ENCODE measurements at places on chromosomes 5 and 9.

- DNase-seq, result no peak
Measured at GRCh38 chr9:115022760-115023434, 92.5 kb upstream of the TNFSF8 start.

- no peak for DNase-seq
Measured at GRCh38 chr9:110148891-110149290, 59.1 kb downstream of the C9orf152 start.

DNA sequence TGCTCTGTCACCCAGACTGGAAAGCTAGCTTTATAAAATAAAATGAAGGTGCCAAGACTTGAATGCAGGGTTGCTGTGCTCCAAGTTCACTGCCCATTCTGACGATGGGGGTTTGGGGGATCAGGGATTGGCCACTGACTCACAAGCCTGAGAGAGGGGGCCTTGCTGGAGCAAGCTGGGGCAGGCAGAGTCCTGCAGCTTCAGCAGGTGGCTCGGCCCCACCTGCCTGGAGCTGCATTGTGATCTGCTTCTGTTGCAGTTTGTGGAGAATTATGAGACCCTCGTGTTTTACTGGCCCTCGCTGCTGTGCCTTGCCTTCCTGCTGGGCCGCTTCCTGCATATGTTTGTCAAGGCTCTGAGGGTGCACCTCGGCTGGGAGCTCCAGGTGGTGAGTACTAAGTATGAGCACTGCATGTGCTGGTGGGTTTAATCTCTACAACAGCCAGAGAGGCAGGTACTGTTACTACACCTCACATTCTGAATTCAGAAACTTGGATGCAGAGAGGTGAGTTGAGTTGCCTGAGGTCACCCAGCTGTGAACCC is 31.1 kb upstream of the CCDC180 start:
- no peak for DNase-seq

- no peak for DNase-seq
Measured at GRCh38 chr9:134231767-134232166, 67.4 kb upstream of the RNU6ATAC start.

GRCh38 chr5:96660971-96661854 is 963 bp upstream of the CAST start:
- DNase-seq, result no peak

DNA sequence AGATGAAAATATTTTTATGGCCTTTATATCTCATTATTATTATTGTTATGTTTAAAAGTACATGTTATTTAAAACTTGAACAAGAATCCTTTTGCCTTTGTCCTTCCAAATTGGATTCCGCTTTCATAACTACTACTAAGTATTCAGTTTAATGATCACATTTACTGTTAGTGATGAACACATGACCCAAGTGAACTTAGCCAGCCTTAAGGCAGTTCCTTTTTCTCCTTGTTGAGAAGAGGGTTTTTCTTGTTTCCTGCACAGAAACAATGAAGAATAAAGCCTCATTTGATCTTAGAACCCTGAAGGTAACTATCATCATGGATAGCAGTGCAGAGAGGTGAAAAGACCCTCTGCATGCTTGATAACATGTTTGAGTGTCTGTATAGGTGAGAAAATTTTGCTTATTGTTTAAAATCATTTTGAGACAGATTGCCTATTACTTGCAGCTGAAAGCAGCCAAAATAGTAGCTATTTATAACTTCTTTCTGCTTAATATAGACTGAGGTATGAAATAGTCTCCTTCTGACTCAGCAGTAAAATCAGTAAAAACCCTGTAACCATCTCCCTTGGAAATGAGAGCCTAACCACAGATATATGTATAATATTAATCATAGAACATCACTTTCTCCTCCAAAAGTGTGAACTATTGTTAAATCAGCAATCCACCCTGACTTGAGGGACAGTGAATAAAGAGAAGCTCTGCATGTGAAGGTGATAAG is 266.2 kb downstream of the SPATA31D1 start:
- no peak for DNase-seq

- DNase-seq, result no peak
Measured at GRCh38 chr5:139752506-139753473, 42.8 kb upstream of the PSD2 start.

- no peak for DNase-seq
Measured at GRCh38 chr5:102857076-102857818, 102.1 kb downstream of the PAM start.

GRCh38 chr5:75052192-75053053 is at the start of gene GCNT4:
Gene GCNT4, minus strand, starts transcription at chr5:75052558. Its CDS starts 22,521 bp downstream, at chr5:75030037.
- DNase-seq, result no peak

DNA sequence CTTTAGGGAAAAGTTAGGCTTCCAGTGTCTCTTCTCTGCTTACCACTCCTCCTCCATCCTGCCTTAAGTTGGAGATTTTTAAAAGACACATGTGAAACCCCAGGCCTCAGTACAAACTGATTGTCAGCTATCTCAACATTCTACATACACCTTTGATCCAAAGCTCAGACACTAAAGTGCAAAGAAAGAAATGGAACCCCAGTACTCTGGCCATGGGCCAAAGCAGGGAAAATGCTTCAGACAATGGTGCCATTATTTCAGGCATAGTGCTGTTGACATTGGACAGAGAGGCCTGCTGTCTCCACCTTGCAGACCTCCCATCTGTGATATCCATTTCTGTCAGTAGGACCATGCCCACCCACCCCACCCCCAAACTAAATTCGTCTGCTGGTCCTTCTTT is 49.1 kb downstream of the G3BP1 start:
- DNase-seq, result peak; percentile 5

DNA sequence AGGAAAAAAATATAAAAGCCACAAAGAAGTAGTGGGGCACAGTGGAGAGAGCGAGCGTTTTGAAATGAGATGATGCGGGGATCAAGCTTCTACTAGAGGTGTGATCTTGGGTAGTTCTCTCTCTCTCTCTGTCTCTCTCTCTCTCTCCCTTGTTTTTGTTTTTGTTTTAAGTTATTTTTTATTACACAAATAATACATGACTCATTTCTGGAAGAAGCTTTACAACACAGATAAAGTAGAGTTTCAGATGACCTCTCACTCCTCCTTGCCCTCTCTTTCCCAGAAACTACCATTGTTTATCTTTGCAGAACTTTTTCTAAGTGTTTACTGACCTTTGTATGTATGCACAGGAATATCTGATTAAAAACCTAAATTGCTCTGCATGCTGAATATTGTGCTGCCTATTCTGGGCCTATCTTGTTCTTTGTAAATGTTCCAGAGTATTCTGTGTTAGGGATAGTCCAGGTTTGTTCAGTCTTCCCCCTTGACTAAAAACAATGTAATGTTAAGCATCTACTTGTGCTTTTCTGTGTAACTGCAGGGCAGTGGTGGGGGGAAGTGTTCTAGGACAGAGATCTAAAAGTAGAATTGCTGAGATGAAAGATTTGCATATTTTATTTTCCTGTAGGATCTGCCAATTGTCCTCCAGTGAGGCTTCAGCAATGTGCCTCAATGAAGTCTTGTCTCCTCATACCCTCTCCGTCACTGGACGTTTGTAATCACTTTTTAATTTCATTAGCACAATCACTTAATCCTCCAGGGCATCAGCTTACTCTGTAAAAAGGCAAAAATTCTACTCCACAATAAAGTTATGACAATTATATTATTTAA is 52.0 kb downstream of the FYB1 start:
- no peak for DNase-seq

DNA sequence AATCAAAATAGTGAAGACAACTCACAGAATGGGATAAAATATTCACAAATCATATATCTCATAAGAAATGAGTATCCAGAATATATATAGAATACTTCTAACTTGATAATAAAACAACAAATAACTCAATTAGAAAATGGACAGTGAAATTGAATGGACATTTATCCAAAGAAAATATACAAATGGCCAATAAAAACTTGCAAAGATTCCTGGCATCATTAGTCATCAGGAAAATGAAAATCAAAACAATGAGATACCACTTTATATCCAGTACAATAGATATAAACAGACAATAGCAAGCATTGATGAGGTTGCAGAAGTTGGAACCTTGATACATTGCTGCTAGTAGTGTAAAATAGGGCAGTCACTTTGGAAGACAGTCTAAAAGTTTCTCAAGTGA is 12.8 kb upstream of the TLR4 start:
- no peak for DNase-seq

DNA sequence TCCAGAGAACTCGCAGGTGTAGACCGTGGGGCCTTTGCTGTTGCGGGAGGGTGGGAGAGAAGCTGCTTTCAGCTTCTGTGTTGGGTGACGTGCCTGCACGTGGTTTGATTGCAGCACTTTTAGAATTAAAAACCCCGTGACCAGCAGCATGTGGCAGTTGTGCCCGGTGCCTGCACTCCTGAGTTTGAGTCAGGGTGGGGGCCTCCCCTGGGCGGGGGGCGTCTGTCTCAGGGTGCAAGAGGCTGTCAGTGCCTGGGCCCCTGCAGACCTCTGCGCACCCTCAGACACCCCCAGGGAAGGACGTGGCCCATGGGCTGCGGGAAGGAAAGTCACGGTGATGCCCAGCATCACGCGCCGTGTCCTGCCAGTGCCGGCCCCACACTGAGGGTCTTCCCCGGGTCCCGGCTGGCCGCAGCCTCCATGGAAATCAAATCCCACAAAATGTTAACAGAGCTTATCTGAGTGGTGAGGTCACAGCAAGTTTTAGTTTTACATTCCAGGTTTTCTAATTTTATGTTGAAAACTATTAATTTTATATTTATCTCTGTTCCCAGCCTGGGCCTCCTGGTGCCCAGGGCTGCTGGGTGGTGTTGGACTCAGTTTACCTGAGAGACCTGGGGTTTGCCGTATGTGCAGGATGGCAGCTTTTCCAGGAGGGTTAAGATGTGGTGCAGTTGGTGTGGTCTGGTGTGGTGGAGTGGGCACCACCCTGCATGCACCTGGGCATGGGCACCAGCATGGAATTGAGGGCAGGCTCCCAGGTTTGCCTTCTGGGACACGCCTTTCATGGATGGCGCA is 33.3 kb downstream of the AHRR start:
- no peak for DNase-seq

GRCh38 chr9:73782166-73782565 is 630.5 kb downstream of the ANXA1 start:
- DNase-seq, result no peak

DNA sequence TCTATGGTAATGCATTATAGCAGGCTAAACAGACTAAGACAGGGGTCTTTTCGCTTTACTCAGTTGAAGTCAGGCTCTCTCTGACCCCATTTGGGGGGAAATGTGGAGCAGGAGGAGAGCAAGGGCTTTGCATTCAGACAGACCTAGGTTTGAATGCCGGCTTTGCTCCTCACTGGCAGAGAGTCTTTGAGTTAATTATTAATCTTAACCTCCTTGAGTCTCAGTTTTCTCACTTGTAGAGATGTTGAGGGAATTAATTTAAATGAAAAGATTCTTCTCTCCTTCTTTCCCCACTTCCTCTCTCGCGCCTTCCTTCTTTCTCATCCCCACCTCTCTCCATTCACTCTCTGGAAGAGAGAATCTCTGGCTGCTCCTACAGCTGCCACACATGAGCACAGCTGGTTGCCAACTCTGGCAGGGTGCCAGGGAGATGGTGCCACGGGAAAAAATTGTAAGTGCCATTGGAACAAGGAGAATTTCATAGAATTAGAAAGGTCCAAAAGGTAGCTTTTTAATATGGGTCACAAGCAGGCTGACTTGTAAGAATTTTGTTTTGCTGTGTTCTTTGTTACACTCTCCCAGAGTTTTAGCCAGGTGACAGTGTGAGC is 25.2 kb upstream of the GLRA1 start:
- DNase-seq, result no peak

DNA sequence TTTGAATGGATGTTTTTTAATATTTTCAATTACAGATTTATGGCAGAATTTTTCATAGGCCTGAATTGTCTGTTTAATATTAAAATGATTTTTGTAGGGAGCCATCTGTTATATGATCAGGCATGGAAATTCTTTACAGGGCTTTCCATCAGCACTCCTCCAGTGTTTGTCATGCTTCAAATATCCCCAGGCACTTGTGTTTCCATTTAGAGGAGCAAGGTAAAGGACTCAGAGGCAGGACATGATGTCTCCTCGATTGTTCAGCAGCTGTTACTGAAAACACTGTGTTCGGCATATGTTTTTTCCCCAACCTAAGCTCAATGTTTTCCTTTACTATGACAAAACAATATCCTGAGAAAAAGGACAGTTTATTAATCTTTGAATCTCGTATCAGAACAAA is 172.3 kb upstream of the RFX3 start:
- DNase-seq, result peak; percentile 36

DNA sequence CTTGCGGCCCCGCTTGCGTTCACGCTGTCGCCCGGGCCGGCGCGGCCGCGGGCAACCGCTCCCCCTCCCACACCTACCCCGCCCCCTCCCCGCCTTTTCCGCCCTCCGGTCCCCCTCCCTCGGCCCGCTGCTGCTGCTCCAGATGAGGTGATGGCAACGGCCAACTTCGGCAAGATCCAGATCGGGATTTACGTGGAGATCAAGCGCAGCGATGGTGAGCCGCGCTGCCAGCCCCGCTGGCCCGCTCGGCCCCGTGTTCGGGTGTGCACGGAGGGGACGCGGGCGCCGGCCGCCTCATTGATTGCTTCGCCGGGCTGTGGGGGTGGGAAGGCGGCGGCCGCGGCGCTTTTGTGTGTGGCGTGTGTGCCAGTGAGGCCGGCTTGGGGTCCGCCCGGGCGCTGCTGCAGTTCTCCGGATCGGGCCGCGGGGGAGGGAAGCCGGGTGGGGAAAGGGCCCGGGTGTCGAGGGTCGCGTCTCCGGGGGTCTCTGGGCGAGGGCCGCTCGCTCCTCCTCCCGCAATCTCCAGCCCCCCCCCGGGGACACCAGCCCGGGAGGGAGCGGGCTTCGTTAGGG is 403 bp downstream of the KIF2A start:
- DNase-seq, result no peak

All from DMS153 (cell line).